ENCODE measurements at places on chromosomes 1 and 21.

- no peak overlapping the region for H3K27ac ChIP-seq
- H3K4me3 ChIP-seq = no peak overlapping the region
- no peaks in the 10 kb centered on the region for H3K27me3 ChIP-seq
- no peak for DNase-seq
Observed at GRCh38 chr1:58724483-58724882, 24.6 kb upstream of the MYSM1 start.

DNA sequence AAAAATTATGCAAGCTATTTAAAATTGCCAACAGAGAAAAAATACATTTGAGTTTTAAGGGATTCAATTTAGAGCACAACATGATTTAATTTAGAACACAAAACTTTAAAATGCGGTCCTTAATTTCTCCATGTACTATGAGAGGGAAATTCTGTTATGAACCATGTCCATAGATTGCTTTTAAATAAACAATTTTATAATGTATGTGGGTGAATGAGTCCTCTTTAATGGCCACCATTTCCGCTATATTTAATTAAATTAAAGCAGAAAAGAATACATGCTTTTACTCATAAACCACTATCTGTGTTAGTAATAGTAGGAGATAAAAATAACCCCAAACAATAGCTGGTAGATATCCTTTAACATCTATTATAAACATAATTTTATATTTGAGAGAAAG is 914.6 kb downstream of the LTN1 start:
- no peaks in the 10 kb centered on the region for H3K27me3 ChIP-seq
- H3K27ac ChIP-seq = no peak overlapping the region
- no peaks in the 10 kb centered on the region for H3K36me3 ChIP-seq
- H3K4me1 ChIP-seq = no peaks in the 10 kb centered on the region
- no peak for DNase-seq
- H3K4me3 ChIP-seq = no peak overlapping the region

DNA sequence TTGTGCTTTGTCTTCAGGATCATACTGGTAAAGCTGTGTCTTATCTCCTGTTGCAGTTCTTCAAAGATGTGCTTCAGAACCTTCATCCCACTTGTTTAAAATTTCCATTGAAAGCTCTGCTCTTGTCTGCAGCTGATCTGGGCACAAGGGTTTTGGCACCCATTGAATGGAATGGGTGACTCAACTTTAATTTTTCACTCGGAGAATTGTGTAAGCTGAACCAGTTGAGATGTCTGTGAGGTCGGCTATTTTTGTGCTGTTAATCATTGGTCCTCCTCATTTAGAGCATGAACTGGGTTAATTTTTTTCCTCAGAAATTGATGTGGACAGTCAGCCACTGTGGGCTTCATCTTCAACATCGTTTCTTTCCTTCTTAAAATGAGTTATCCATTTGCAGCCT is 252.1 kb downstream of the TM2D1 start:
- DNase-seq = no peak
- H3K4me1 ChIP-seq = no peaks in the 10 kb centered on the region
- no peak overlapping the region for H3K4me3 ChIP-seq
- no peaks in the 10 kb centered on the region for H3K36me3 ChIP-seq
- H3K27me3 ChIP-seq = no peaks in the 10 kb centered on the region

DNA sequence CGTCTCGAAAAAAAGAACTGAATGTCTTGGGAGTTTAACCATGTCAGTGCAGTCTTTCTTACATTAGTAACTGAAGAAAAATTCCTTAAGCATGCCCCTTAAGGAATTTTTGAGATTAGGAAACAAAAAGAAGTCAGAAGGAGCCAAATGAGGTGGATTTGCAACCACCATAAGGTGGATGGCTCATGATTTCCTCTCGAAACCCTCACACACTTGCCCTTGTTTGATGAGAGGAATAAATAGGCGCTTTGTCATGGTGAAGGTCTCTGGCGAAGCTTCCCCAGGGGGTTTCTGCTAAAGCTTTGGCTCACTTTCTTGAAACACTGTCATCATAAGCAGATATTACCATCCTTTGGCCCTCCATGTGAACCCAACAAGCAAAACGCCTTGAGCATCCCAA is 68.2 kb downstream of the POFUT2 start:
- no peak overlapping the region for H3K27ac ChIP-seq

GRCh38 chr1:53685272-53686051 is 53.5 kb downstream of the GLIS1 start:
- H3K27ac ChIP-seq = no peak overlapping the region
- peaks cover 9% of the 10 kb centered on the region for H3K4me1 ChIP-seq
- H3K4me3 ChIP-seq = no peak overlapping the region
- no peak for DNase-seq
- no peaks in the 10 kb centered on the region for H3K36me3 ChIP-seq
- peaks cover 98% of the 10 kb centered on the region for H3K27me3 ChIP-seq

- no peaks in the 10 kb centered on the region for H3K27me3 ChIP-seq
- H3K27ac ChIP-seq = no peak overlapping the region
- H3K4me1 ChIP-seq = peaks cover 81% of the 10 kb centered on the region
- no peak overlapping the region for H3K4me3 ChIP-seq
Observed at GRCh38 chr1:204080163-204080903, 7.4 kb downstream of the SOX13 start.

GRCh38 chr1:115669002-115669673 is 27.4 kb downstream of the VANGL1 start:
- H3K4me3 ChIP-seq = no peak overlapping the region
- no peak for DNase-seq
- peaks cover 63% of the 10 kb centered on the region for H3K4me1 ChIP-seq
- H3K36me3 ChIP-seq = peaks cover 37% of the 10 kb centered on the region

- no peaks in the 10 kb centered on the region for H3K4me1 ChIP-seq
- H3K36me3 ChIP-seq = peaks cover 6% of the 10 kb centered on the region
- no peak for DNase-seq
- no peak overlapping the region for H3K27ac ChIP-seq
- H3K27me3 ChIP-seq = no peaks in the 10 kb centered on the region
Observed at GRCh38 chr1:24373044-24373443, 40.5 kb downstream of the STPG1 start.

DNA sequence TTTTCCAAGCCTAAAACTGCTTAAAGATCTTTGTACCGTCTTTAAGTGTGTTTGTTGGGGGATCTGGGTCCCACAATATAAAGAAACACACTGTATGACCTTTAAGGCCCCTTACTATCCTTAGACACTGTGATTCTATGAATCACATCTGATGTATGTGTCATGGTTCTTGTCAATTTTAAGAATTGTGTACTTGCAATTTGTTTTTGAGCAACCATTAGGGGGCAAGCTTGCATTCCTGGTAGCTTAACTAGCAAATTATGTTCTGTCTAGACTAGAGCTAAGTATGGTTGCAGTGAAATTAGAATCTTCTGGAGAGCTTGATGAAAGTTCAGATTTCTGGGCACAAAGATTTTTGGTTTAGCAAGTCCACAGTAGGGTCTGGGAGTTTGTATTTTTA is 219.5 kb downstream of the TPR start:
- no peaks in the 10 kb centered on the region for H3K4me1 ChIP-seq
- H3K27ac ChIP-seq = no peak overlapping the region
- no peak for DNase-seq
- no peak overlapping the region for H3K4me3 ChIP-seq

DNA sequence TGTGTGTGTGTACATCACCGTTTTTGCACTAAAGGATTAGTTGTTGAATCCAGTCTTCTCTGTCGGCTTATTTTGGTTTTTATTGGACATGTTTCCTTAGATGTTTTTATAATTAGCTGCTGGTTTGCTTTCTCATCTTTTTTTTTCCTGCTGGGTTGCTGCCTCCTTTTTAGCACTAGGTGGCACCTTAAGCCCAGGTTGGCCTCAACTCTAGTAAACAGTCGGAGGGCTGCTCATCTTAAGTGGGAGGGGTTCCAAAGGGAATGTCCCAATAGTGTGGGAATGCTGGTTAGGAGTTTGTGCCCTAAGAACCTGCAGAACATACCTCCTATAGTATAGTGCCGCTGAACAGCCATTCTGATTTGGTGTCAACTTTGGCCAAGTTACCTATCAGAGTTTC is 570.1 kb upstream of the CXADR start:
- H3K4me3 ChIP-seq = no peak overlapping the region
- no peaks in the 10 kb centered on the region for H3K36me3 ChIP-seq
- H3K27ac ChIP-seq = no peak overlapping the region
- no peaks in the 10 kb centered on the region for H3K27me3 ChIP-seq
